ENCODE measurements at places on chromosomes 5 and 9. TPM values are rescaled to one million over a fixed set of nuclear protein-coding genes. Genes with fewer than 3 reads are reported as not detected.

GRIA1 gene
- total RNA-seq: 0.34 TPM

DNA sequence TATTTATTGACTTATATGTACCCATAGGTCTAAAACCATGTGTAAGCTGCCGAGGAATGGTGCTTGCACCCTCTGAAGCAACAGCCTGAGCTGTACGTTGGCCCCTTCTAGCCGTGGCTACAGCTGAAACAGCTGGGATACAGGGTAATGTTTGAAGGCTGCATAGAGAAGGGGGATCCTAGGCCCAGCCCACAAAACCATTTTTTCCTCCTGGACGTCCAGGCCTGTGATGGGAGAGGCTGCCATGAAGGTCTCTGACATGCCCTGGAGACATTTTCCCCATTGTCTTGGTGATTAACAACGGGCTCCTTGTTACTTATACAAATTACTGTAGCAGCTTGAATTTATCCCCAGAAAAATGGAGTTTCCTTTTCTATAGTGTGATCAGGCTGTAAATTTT, 244.7 kb downstream of the COMMD10 start:
- no peak overlapping the region for H3K27ac ChIP-seq
- DNase-seq: no peak
- H3K36me3 ChIP-seq: no peaks in the 10 kb centered on the region
- no peaks in the 10 kb centered on the region for H3K27me3 ChIP-seq
- H3K4me1 ChIP-seq: no peaks in the 10 kb centered on the region

- H3K4me3 ChIP-seq: no peak overlapping the region
- no peaks in the 10 kb centered on the region for H3K36me3 ChIP-seq
- no peak for DNase-seq
- H3K4me1 ChIP-seq: no peaks in the 10 kb centered on the region
These were observed 22.8 kb upstream of the ERBIN start for GRCh38 chr5:65903581-65903980.

DNA sequence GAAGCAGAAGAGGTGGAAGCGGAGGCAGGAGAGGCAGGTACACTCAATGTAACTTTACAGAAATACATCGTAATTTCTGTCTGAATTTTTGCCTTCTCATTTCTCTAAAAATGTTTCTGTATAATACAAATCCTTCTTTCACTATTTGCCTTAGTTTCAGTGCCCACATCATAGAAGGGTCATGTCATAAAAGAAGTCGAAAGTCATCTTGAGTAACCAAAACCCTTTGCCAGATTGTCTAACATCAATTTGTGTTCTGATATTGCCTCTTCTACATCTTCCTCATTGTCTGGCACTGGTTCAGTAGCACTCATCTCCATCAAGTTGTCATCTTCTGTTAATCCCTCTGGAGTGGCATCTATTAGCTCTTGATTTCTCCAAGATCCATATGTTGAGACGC, 6.2 kb upstream of the CYFIP2 start:
- H3K36me3 ChIP-seq: no peaks in the 10 kb centered on the region
- H3K27me3 ChIP-seq: no peaks in the 10 kb centered on the region

DNA sequence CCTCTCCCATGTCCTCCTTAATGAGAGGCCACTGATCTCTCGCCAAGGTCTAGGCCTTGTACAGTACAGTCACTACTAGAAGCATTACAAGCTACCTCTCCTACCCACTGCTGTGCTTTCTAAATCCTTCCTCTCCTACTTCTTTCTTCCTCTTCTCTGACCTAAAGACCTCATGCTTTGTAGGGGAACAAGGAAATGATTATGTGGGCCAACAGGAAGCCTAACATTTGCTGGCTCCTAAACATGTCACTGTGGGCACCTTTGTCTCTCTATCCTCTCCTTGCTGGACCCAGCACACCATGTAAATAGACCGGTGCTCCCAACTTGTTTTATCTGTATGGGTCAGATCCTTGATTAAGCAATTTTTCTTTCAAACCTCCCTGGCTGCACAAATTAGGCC, 16.7 kb downstream of the SLC28A3 start:
- no peaks in the 10 kb centered on the region for H3K36me3 ChIP-seq
- H3K27ac ChIP-seq: no peak overlapping the region
- H3K27me3 ChIP-seq: no peaks in the 10 kb centered on the region
- no peaks in the 10 kb centered on the region for H3K4me1 ChIP-seq
- no peak for DNase-seq

NME5 gene
- total RNA-seq: 3.6 TPM

DNA sequence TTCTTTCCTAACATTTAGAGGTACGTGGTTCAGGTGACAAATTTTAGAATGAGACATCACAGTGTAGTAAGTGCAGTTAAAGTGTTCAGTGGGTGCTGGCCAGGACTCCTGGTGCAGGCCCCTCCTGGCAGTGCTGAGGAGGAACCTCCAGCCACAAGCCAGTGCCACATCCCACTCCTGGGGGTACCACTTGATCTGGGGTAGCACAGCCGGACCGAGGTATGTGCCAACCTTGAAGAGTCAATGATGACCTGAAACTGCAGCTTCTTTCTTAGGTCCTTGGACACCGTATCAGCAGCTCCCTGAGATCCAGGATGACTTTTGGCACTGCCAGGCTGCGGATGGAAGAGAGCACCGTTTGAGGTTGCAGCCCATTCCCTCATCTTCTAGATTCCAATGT, 310.4 kb upstream of the IRX4 start:
- H3K27ac ChIP-seq: no peak overlapping the region
- H3K4me3 ChIP-seq: no peak overlapping the region
- no peaks in the 10 kb centered on the region for H3K27me3 ChIP-seq
- H3K4me1 ChIP-seq: no peaks in the 10 kb centered on the region

STOML2 gene
- 89.3 TPM for total RNA-seq

GRCh38 chr5:165616490-165617405, 2111.3 kb downstream of the MAT2B start:
- no peak for DNase-seq
- H3K27ac ChIP-seq: no peak overlapping the region
- no peaks in the 10 kb centered on the region for H3K4me1 ChIP-seq
- H3K27me3 ChIP-seq: no peaks in the 10 kb centered on the region
- no peaks in the 10 kb centered on the region for H3K36me3 ChIP-seq

OR1Q1 gene
- not detected for total RNA-seq

DNA sequence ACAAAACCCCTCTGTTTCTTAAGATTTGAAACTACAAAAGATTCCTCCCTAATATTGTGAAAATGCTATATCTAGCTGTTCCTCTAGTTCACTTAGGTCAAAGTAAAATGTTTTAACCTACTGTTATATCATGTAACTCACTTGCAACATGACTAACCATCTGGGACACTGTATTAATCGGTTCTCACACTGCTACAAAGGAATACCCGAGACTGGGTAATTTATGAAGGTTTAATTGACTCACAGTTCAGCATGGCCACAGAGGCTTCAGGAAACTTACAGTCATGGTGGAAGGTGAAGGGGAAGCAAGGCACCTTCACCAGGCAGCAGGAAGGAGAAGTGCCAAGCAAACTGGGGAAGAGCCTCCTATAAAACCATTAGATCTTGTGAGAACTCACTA, 34.7 kb downstream of the DIMT1 start:
- H3K4me1 ChIP-seq: no peaks in the 10 kb centered on the region
- no peaks in the 10 kb centered on the region for H3K27me3 ChIP-seq
- no peak overlapping the region for H3K27ac ChIP-seq
- H3K4me3 ChIP-seq: no peak overlapping the region
- DNase-seq: no peak

SVEP1 gene
- total RNA-seq: 14.2 TPM

IFNA2 gene
- not detected for total RNA-seq

GRCh38 chr5:54743581-54743980, 226.0 kb downstream of the SNX18 start:
- no peaks in the 10 kb centered on the region for H3K36me3 ChIP-seq
- H3K4me1 ChIP-seq: peaks cover 4% of the 10 kb centered on the region
- peak overlapping the region; percentile 59 for H3K27ac ChIP-seq
- H3K4me3 ChIP-seq: no peak overlapping the region

DAB2IP gene
- 83.6 TPM for total RNA-seq

DNA sequence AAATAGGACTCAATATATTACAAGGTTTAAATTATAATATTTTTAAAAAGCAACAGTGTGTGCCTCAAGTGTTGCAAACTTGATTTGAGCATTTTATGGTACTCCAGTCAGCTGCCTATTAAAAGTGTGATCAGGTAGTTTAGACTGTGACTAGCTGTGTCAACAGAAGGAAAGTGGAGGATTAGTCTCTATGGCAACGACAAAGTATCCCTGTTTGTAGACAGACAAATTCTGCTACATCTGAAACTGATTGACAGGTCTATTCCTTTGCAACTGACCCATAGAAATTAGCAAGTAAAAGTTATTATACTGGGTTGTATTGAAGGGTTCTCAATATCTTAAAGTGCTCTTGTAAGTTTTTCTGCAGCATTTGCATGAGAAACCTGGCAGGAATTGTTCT, 249.8 kb upstream of the ARRDC3 start:
- H3K4me3 ChIP-seq: no peak overlapping the region
- H3K36me3 ChIP-seq: no peaks in the 10 kb centered on the region
- H3K4me1 ChIP-seq: no peaks in the 10 kb centered on the region
- H3K27ac ChIP-seq: no peak overlapping the region

- no peaks in the 10 kb centered on the region for H3K27me3 ChIP-seq
- peaks cover 8% of the 10 kb centered on the region for H3K4me1 ChIP-seq
- no peak for DNase-seq
- no peak overlapping the region for H3K27ac ChIP-seq
- H3K4me3 ChIP-seq: no peak overlapping the region
These were observed 38.9 kb downstream of the ACO1 start for GRCh38 chr9:32423371-32423770.

GRCh38 chr5:103258957-103259704, 568 bp downstream of the MACIR start:
- H3K27ac ChIP-seq: peak overlapping the region; percentile 74
- H3K4me1 ChIP-seq: no peaks in the 10 kb centered on the region
- no peaks in the 10 kb centered on the region for H3K36me3 ChIP-seq
- H3K27me3 ChIP-seq: no peaks in the 10 kb centered on the region
- H3K4me3 ChIP-seq: peak overlapping the region; percentile 89

GRCh38 chr5:37133939-37134338, 115.2 kb downstream of the CPLANE1 start:
- no peaks in the 10 kb centered on the region for H3K36me3 ChIP-seq
- H3K4me1 ChIP-seq: no peaks in the 10 kb centered on the region
- no peak overlapping the region for H3K4me3 ChIP-seq
- H3K27ac ChIP-seq: no peak overlapping the region
- no peaks in the 10 kb centered on the region for H3K27me3 ChIP-seq

- no peaks in the 10 kb centered on the region for H3K36me3 ChIP-seq
- no peaks in the 10 kb centered on the region for H3K27me3 ChIP-seq
- H3K4me1 ChIP-seq: no peaks in the 10 kb centered on the region
- no peak overlapping the region for H3K27ac ChIP-seq
These were observed 5.4 kb upstream of the RNF180 start for GRCh38 chr5:64160201-64160600.

GRCh38 chr9:134449180-134449916, 123.1 kb downstream of the RXRA start:
- H3K27ac ChIP-seq: no peak overlapping the region
- no peaks in the 10 kb centered on the region for H3K27me3 ChIP-seq
- peak; percentile 88 for DNase-seq
- no peaks in the 10 kb centered on the region for H3K36me3 ChIP-seq

GRCh38 chr9:101907466-101907865, 169.0 kb upstream of the GRIN3A start:
- no peak overlapping the region for H3K4me3 ChIP-seq
- no peaks in the 10 kb centered on the region for H3K4me1 ChIP-seq
- H3K27ac ChIP-seq: no peak overlapping the region
- no peaks in the 10 kb centered on the region for H3K36me3 ChIP-seq
- DNase-seq: no peak

DNA sequence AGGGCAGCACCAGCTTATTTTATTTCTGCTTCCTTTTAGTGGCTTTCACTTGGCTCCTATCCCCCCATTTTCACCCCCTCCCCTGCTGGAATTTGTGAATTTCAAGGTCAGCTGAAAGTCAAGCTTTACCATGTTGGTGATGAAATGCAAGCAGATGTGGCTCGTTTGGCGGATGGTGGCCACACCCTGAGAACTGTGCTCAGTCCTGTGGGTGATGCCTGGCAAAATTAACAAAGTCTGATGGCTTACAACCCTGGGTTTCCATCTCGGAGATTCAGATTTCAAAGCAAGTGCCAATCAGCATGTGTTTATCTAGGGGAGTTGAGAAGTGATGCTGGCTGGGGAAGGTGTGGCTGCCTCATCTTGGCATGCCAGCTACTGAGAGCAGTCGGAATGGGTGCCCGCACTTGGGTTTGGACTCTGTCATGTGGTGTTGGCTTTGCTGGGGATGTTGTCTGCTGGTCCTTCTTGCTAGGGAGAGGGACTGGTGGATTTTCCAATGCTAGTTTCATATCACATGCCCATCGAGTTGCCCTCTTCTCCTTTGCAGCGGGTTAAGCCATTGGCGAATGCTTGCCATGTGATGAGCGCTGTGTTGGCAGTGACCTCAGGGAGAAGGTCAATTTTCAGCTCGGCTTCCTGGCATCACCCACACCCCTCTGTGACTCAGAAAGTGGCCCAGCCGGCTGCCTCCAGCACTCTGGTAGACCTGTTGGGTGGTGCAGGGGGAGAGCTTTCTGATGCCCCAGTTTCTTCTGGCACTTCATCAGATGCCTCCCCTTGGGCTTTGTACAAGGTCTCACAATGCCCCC, 77.0 kb upstream of the PITX1 start:
- H3K27me3 ChIP-seq: no peaks in the 10 kb centered on the region
- no peak overlapping the region for H3K4me3 ChIP-seq
- no peak for DNase-seq
- H3K27ac ChIP-seq: no peak overlapping the region
- no peaks in the 10 kb centered on the region for H3K36me3 ChIP-seq

GRCh38 chr5:96426831-96427230, 6.2 kb downstream of the PCSK1 start:
- no peaks in the 10 kb centered on the region for H3K4me1 ChIP-seq
- H3K27ac ChIP-seq: no peak overlapping the region
- no peak overlapping the region for H3K4me3 ChIP-seq
- no peak for DNase-seq
- no peaks in the 10 kb centered on the region for H3K36me3 ChIP-seq

DNA sequence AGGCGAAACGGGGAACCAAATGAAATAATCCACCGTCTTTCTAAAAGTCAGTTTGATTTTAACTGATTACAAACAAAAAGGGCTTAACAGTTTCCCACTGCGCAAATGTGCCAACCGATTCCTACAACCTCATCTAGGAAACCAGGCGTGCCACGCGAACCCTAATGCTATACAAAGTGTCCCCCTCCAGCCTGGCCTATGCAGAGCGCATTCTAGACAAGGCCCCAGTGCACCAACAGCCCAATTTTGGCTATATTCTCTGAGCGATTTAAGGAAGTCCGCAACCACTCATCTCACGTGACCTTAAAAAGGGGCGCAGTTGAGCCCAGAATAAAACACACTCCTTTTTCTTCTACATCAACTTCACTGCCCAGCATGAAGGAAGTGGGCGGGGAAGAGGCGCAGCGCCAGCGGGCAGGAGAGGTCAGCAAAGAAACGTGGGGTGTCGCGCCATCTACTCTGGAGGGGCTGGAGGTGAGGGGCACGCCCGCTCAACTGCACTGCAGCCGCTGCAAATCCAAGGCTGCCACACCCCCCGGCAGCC, 779 bp downstream of the FAM13B start:
- H3K4me3 ChIP-seq: peak overlapping the region; percentile 100
- peak; percentile 77 for DNase-seq
- H3K36me3 ChIP-seq: no peaks in the 10 kb centered on the region
- H3K4me1 ChIP-seq: peaks cover 22% of the 10 kb centered on the region

GRCh38 chr5:108271127-108271526, 110.8 kb downstream of the FBXL17 start:
- H3K27me3 ChIP-seq: no peaks in the 10 kb centered on the region
- H3K36me3 ChIP-seq: no peaks in the 10 kb centered on the region
- no peak overlapping the region for H3K4me3 ChIP-seq
- H3K4me1 ChIP-seq: no peaks in the 10 kb centered on the region
- no peak overlapping the region for H3K27ac ChIP-seq
- no peak for DNase-seq

GRCh38 chr5:153480401-153480800, 10.1 kb upstream of the GRIA1 start:
- no peak overlapping the region for H3K27ac ChIP-seq
- no peak for DNase-seq
- H3K27me3 ChIP-seq: no peaks in the 10 kb centered on the region
- H3K4me3 ChIP-seq: no peak overlapping the region
- no peaks in the 10 kb centered on the region for H3K4me1 ChIP-seq
